Stimulated activated CD4-positive, alpha-beta T cell treated with anti-CD3 and anti-CD28 coated beads, TNF-alpha, amount 100 ng/mL, for 4 hours (primary cell): ENCODE measurements at places on chromosomes 7 and 10.

GRCh38 chr7:80918909-80919721 is at the start of gene SEMA3C:
Gene SEMA3C (minus strand): TSS chr7:80919051. CDS start chr7:80916781, 2,270 bp downstream.
- DNase-seq, result no peak

DNA sequence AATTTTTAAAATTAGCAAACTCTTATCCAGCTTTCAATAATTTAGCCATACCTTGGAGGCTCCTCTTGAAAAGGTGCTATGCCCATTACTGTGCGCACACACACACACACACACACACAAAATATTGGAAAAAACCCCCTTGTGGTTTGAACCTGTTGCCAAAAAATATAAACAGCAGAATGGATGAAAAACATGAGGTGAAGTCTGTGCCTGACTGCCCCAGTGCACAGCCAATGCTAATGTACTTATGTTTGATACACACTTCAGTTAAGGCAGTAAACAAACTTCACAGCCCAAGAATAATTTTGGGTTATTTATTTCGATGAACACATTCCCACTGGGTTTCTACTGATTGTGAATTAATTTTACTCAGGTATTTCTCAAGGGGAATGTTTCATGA is 113.2 kb upstream of the SEM1 start:
- DNase-seq, result no peak

GRCh38 chr7:100641463-100641859 is at the start of gene TFR2:
Gene TFR2 (minus strand): TSS chr7:100641552. CDS start chr7:100641509, 43 bp downstream.
- no peak for DNase-seq

DNA sequence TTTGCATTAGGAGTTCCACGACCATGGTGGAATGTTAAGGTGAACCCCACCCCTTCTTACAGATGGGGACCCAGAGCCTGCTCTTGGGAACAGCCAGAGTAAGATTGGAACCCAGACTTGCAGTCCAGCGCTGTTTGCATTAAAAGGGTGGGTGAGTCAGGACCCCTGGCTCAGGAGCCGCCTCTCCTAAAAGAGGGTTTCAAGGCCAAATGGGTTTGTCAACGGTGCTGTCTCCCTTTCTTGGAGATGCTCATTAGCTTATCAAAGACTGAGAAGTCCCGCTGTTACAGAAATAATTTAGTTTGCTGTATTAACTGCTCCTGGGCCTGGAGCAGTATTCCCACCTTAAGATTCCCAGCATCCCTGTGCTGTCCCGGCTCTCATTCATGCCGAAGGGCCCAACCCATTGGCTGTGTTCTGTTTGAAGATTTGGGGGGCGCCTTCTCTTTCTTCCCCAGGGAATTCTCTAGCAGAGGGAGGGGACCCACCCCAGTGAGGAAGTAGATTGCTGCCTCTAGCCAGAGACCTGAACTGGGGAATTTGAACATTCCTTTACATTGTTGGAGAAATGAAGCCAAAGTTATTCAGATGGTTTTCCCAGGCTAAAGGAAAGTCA is 1.8 kb downstream of the MARVELD1 start:
- no peak for DNase-seq

GRCh38 chr10:116306847-116307246 is 17.4 kb upstream of the CCDC172 start:
- DNase-seq, result no peak

- DNase-seq, result no peak
These were observed 49.4 kb upstream of the OCM start for GRCh38 chr7:5831196-5831595.

GRCh38 chr7:93569189-93569588 is 5.3 kb downstream of the CALCR start:
- DNase-seq, result no peak

DNA sequence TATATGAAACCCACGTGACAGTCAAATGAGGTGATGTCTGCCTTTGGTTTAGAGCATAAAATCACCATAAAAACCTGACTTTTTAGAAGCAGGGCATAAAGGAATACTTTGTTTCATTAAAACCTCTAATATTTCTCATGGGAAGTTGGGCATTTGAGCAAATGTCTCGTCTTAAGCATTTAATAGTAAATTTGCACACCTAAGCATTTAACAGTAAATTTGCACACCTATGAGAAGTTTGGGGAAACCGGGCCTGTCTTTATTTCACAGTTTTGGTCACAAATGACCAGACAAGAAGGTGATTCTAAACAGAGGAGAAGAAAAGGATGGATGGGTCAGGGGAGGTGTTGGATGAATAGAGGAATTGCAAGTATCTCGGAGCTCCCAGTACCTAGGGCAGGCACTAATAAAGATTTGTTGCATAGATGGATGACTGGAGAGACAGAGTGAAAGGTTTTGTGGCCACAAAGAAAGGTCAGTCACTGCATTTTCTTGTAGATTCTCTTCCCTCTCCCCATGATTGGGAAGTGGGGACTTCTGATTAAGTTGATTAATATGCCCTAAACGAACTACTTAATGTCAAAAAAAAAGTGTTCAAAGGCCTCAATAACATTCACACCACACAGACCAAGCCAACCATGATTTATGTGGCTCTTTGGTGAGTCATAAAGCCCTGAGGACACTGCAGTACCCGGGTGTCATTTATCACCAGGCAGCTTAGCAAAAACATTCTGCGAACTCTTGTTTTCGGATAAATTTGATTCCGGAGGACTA is 158.2 kb downstream of the SPAG6 start:
- no peak for DNase-seq

DNA sequence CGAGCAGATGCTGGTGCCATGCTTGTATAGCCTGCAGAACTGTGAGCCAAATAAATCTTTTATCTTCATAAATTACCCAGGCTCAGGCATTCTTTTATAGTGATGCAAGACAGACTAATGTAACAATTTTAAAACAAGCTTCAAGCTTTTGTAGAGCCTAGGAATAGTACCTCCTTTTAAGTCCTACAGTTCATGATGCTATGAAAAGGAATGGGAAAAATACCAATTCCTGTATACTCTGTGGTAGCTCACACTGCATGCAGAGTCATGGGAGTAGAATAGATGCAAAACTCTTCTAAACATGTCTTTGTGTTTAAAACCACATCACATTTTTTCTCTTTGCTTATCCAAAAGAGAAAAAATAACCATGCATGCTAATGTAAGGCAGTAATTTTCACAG is 66.6 kb upstream of the WNT16 start:
- no peak for DNase-seq
